ENCODE measurements at places on chromosomes 2 and 18. TPM values are rescaled to one million over a fixed set of nuclear protein-coding genes. Genes with fewer than 3 reads are reported as not detected.

Gene IL36G
- not detected for polyA plus RNA-seq

Gene NAT8
- polyA plus RNA-seq = 67.5 TPM

GRCh38 chr2:209209943-209210342, 213.9 kb upstream of the MAP2 start:
- no peak overlapping the region for H3K27ac ChIP-seq
- H3K4me3 ChIP-seq = no peak overlapping the region
- no peaks in the 10 kb centered on the region for H3K4me1 ChIP-seq
- DNase-seq = no peak
- H3K27me3 ChIP-seq = no peaks in the 10 kb centered on the region

DNA sequence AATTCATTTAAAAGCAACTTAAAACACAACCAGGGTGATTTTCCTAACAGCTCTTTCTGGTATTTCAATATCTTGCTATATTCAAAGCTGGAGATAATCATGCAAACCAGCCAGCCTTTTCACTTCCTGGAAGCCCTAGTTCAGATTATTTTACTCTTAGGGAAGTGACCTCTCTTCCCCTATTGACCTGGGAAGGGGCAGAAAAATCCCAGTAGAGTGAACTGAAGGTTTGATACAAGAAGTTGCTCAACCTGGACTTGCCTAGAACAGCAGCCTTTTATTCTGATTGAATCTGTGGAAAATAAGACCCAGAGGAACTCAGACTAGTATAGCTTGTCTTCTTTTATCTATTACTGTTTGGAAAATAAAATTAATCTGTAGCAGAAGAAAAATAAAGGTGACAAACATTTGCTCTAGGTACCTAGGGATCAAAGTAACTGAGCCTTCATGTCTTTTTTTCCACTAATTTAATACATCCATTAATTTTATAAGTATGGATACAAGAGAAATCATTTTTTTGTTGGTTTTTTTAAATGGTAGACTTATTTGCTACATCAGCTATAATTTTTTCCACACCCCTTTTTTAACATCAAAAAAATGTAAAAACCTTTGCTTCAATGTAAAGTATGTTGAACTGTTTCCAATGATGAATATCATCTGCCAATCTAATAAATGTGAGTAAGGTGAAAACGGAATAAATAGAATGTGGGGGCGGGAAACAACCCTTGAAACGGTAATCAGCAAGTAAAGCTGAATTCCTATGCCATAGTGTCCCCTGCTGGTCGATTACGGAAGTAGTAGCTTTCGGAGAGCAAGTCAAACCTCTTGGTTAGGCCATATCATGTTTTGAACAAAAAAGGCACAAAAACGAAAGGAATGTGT, 629.9 kb downstream of the NRXN1 start:
- H3K4me1 ChIP-seq = no peaks in the 10 kb centered on the region
- no peaks in the 10 kb centered on the region for H3K27me3 ChIP-seq
- H3K36me3 ChIP-seq = no peaks in the 10 kb centered on the region
